ENCODE measurements at places on chromosomes 5 and 9.

DNA sequence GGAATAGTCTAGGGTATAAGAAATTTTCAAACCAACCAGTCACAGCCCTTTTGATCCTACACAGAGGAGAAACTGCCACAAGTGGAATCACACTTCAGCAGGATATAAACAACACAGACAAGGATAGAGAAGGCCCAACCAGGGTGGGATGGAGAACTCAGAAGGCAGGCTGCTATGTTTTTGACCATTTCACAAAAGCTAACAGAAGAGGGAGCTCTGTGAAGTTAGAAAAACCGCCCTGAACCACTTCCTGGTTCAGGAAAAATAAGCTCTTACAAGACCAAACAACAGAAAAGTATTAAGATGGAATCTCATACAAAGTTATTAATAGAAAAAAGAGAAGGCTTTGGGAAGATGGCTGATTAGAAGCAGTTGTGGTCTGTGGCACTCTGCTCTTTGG, 960 bp upstream of the IFNB1 start:
- DNase-seq = no peak

DNA sequence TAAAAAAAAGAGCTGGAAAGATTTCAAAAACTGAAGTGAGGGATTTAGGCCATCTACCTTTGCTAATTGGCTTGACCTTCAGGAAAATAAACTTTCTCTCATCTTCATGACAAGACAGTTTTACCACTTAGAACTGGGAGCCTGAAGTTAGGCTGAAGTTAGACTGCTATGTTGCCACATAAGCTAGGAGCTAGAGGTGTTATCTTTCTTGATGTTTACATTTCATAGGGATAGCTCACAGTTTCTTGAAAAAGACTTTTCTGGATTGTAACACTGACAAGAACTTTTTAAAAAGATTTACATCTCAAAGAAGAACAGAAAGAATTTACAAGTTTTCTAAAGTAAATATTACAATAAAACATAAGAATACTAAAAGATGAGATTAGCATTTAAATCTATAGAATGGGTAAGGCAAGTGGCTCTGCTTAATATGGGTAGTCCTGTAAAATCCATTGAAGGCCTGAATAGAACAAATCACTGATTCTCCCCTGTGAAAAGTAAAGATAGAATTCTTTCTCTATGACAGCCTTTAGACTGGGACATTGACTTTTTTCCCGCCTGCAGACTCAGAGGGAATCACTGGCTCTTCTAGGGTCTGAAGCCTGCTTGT, 1665.4 kb upstream of the CDH9 start:
- DNase-seq = no peak

DNA sequence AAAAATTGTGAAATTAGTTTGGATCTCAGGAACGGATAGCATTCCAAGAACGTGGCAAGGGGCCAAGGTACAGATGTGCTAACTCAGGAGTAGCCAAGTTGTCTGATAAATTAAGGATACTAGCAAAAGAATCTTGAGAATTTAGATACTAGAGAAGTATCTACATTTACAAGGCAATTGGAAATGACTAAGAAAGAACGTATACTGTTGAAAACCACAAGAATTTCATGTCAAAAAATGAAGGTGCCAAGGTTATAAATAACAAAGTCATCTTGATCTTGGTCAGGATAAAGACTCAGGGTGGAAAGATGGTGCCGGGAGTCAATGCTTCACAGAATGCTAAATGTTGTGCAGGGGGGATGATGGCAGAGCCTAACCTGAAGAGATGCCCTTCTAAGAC, 19.2 kb downstream of the CAPSL start:
- DNase-seq = no peak

DNA sequence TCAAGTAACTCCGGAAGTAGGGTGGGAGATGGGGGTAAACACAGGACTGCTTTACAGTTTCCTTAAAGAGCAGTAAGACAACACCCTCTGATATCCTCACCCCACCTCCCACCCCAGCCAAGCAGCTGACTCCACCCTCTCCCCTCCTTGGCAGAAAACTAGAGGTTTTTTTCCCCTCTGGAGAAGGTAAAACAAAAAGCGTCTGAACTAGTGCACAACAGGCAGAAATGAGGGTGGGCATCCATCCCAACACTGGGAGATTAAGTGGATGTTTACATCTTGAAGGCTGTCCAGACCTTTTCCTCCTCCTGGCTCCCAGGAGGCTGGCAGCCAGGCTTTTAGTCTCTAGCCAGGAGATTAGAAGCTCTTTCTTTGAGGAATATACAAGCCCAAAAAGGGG, 13.9 kb upstream of the CTNNAL1 start:
- DNase-seq = no peak

DNA sequence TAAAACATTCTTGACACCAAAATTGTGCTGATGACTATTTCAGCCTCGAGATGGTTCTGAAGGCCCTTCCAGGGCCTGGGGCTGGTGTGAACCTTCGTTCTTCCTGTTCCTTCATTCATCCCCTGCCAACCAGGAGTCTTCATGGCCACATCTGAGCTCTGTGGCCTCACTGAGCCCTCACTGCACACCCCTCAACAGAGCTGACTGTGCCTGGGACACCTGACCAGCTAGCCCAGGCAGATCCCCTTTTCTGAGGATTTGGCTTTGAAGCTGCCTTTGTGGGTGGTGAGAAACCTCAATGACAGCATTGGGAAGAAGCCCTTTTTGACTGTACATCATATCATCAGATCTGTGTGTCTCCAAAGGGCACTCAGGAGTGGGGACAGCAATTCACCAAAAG, 13.8 kb downstream of the AK8 start:
- DNase-seq = no peak

DNA sequence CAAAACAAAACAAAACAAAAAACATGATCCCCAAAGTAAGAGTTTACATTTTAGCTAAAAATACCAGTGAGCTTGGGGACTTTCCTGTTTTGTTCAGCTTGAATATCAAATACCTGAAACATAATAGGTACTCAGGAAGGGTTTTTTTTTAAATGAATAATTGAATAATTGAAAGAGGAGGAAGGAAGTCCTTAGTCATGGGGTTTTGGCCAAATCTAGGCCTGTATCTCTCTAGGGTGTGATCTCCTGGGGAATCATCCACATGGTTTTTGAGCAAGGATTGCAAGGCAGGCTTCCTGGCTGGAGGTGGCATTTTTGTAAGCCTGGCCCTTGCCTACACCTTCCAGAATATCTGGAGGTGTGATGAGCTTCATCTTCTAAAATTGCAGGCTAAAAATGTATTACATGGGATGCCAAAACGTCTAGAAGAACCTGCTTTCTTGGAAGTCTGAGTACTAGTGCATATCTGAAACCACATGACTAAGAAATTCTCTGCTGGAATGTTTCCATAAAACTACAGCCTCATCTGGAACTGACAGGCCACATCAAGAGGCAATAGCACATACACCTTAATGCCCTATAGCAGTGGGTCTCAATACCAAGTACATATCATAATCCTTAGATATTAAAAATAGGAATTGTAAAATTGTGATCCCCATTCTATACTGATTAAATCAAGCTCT, 10.4 kb downstream of the C9 start:
- no peak for DNase-seq

- DNase-seq = no peak
Measured at GRCh38 chr9:70065572-70065971, 21.9 kb downstream of the MAMDC2 start.

DNA sequence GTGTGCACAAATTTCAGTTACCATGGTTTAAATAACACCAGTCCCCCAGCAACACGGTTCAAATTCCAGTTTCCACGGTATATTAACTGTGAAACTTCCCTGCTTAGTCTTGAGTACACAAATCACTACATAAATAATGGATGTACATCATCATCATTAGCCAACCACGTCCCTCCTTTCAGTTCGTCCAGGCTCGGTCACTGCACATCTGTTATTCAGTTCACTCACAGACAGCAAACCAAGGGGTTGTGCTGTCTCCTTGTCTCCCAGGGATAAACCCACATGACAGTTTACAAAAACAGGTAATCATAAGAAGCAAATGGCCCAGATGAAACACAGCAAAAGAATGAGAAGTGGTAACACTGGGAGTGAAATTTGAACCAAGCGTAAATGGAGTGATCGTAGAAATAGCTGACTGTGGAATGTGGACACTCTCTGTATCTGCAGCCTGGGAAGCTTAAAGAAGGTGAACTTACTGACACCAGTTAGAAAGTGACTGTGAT, 61.0 kb upstream of the RAD23B start:
- DNase-seq = no peak

GRCh38 chr9:95796029-95796428, 79.5 kb upstream of the ERCC6L2 start:
- DNase-seq = no peak

GRCh38 chr9:35569206-35569605, 35.9 kb upstream of the TESK1 start:
- DNase-seq = no peak

- DNase-seq = no peak
Measured at GRCh38 chr5:39440958-39441624, 16.3 kb upstream of the DAB2 start.

- DNase-seq = no peak
Measured at GRCh38 chr5:120088412-120088811, 375.7 kb upstream of the PRR16 start.

DNA sequence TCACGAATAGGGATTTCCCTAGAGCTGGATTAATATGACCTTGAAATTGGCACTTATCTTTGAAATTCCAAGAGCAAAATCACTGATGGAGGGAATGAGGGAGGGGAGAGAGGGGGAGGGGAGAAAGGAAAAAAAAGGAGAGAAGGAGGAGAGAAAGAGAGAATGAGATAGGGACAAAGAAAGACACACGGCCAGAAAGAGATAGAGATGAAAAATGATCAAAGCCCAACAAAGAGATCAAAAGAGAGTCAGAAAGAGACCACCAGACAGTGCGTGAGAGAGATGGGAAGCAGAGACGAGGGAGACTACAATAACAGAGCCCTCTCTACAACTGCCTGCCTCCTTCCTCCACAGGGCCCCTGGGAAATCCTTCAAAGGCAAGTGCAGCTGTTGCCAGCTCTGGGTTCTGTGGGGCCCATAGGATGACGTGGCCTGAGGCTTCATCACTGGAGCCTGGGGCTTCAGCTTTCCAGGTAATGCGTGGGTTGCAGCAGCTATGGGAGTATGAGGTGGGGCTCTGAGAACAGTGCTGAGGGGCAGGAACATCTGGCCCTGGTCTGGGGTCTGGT, 58.3 kb upstream of the SHB start:
- no peak for DNase-seq

GRCh38 chr9:15310107-15310850, 3.3 kb upstream of the TTC39B start:
- no peak for DNase-seq

DNA sequence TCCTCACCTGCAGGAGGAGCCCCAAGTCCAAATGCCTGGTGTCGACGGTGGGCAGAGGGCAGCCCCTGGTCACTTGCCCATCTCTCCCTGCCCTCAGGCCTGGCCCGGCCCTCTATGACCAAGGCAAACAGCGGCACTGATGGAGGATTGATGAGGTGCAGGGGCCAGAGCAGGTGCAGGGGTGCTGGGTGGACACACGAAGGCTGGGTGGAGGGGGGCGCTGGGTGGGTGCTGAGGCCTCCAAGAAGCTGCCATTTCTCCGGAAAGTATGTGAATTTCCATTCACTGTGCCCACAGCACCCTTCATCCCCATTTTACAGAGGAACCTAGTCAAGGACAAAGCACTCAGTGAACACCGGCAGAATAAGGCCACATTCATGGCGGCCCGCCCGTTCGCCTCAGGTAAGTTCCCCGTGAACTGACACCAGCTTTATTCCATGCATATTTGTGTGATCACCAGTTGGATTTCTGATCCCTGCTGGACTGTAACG, 143.8 kb upstream of the PPP1R26 start:
- DNase-seq = no peak

- DNase-seq = no peak
Measured at GRCh38 chr9:69411931-69412740, 87.1 kb downstream of the ENTREP1 start.

DNA sequence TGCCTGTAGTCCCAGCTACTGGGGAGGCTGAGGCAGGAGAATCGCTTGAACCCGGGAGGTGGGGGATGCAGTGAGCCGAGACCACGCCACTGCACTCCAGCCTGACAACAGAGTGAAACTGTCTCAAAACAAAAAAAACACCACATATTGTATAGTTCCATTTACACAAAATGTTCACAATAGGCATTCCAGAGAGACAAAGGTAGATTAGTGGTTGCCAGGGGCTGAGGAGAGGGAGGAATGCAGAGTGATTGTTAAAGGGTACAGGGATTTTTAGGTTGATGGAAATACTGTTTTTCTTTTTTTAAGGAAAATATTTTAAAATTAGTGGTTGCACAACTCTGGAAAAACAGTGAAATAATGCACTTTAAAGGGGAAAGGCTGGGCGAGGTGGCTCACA, 19.6 kb downstream of the ETF1 start:
- no peak for DNase-seq

All from GM10248 (cell line).